Fibroblast of lung (primary cell): ENCODE measurements at places on chromosomes 4 and X.

- DNase-seq = no peak
Measured at GRCh38 chrX:38260231-38260630, 39.6 kb upstream of the SRPX start.

GRCh38 chrX:24231641-24232179 lies 82.2 kb downstream of the SUPT20HL2 start:
- no peak for DNase-seq

- DNase-seq = no peak
Measured at GRCh38 chrX:78199851-78200250, 60.4 kb upstream of the TAF9B start.

- DNase-seq = peak; percentile 51
Measured at GRCh38 chrX:78066110-78066509, 37.9 kb upstream of the PGK1 start.

GRCh38 chr4:31995943-31996901 lies 1276.1 kb downstream of the PCDH7 start:
- DNase-seq = no peak
